ENCODE measurements at places on chromosomes 13 and 19.

- DNase-seq: peak; percentile 36
These were observed 11.3 kb downstream of the HNRNPM start for GRCh38 chr19:8456064-8456463.

DNA sequence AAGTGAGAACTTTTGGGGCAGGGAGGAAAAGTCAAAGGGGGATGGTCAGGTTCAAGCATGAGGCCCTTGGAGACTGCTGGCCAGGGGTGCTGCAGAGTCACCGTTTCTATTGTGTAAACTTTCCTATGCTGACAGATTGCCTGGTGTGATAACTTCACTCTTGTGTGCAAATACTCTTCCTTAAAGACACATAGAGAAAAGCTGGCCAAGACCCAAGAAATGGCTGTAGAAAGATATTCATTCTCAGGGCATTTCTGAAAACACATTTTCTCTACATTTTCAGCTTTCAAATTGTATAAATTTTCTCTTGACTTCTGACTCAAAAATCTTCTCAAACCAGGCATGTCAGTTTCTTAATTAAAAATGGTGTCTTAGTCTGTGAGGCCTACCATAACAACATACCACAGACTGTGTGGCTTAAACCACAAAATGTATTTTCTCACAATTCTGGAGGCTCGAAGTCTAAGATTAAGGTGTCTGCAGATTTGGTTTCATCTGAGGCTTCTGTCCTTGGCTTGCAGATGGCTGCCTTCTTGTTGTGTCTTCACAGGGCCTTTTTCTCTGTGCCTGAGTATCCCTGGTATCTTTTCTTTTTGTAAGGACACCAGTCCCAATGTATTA is 304.5 kb downstream of the KCNRG start:
- DNase-seq: peak; percentile 45

- no peak for DNase-seq
These were observed 43.8 kb downstream of the DNM2 start for GRCh38 chr19:10761443-10762250.

DNA sequence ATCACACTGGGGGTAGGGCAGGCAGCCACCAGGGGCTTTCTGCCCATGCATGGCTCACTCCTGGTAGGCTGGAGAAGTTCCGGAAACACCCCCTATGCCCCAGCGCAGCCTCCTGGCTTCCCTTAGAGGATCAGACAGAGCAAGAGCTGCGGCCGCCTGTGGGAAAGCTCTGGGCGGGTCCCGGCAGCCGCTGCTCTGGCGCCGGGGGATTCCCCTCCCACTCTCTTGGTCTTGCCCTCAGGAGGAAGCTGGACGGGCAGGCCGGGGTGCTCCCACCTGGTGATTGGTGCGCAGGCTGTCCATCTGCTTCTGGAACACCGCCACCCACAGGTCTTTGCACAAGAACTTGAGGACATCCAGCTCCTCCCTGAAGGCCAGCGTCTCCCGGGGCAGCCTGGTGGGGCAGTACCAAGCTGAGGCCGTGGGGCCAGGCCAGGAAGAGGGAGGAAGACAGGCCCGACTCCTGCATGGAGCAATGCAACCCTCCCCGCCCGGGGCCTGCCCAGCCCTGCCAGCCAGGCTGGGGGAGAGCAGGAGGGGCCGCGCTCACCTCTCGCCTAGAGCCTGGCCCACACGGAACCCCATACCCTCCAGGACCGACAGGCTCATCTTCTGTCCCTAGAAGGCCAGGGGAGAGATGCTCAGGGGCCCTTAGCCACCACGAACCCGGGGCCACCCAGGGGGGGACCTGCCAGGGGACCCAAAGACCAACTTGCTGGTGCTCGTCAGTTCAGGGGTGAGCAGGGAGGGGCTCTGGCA is 4.0 kb upstream of the NKPD1 start:
- DNase-seq: no peak

- no peak for DNase-seq
These were observed 59.1 kb upstream of the TEX29 start for GRCh38 chr13:111261326-111261725.

DNA sequence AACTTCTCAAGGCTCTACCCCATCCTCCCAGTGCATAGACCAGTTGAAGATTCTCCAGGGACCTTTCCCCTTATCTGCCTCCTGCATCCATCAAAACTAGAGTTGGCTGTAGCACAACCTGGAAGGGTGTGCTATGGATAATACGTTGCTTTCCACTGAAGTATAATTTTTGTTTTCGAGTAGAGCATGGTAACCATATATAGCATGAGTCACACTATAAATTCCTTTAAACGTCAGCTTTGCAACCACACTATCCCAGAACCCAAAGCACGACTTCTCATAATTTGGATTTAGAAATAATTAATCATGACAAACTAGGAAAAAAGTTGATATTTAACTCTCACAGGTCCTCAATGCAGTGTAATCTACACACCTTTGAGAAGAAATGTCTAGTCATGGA is 138.3 kb upstream of the NBEA start:
- no peak for DNase-seq

DNA sequence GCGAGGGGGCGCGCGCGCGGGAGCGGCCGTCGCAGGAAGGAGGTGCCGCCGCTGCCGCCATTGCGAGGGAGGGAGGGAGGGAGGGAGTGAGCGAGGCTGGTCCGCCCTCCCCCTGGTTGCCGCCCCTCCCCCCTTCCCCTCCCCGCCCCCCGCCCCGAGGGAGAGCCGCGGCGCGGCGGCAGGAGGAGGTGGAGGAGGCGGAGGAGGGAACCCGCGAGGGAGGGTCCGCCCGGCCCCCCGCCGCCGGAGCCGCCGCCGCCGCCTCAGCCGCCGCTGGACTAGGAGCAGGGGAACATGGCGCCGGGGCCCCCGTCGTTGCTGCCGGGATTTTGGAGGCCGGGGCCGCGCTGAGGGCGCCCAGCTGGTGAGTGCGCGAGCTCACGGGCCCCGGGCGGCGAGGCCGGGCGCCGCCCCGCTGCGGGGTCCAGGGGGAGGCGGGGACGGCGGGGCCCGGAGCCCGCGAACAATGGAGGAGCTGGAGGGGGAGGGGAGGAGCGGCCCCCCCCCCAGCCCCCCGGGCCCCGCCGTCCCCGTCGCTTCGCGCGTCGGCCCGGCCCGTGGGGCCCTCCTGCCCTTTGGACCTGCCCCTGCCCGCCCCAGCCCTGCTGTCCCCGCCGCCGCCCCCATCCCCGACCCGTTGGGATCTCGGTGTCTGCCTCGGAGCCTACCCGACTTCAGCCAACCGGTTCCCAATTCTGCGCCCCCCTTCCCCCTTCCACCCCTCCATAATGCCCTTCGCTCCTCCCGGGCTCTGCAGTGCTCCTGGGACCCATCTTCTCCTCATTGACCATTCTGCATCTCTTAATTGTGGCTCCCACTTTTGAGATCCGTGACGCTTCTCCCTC is at the start of gene ARHGAP35:
Gene ARHGAP35, plus strand, starts transcription at position 152 of the 845 bp plus-strand sequence. CDS start 57,679 bp downstream, outside the sequence.
- DNase-seq: peak; percentile 56

GRCh38 chr13:105464249-105464648 is 1071.2 kb downstream of the EFNB2 start:
- DNase-seq: no peak

DNA sequence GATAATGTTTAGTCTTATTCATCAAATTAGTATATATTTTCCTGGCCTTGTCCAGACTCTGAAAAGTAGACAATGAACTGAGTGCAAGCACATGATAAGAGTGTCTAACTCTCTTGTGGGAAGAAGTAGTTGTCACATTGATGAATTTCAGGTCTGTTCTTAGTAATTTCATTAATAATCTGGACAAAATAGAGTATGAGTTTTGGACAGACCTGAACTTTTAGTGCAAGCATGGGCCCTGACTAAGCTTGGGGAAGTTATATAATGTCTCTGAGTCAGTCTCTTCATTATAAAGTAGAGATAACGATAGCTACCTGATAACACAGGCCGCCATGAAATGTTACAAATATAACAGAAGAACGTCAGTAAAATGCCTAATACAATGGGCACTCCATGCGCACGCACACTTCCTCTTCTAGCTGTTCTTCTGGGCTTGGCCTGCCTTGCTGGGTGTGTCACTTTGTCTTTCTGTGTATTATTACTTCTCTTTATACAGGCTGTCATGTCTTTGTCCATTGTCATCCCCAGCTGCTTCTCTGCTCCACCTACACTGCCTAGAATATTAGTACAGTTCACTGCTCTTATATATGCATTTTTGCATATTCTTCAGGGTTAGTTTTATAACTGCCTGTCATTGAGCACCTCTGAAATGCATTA is 129.1 kb upstream of the HTR2A start:
- no peak for DNase-seq

Measured in erythroblast (primary cell).